ENCODE measurements at places on chromosomes 6 and 20.

GRCh38 chr20:25600632-25601031 is 15.3 kb upstream of the NINL start:
- DNase-seq: no peak

GRCh38 chr6:166849749-166850183 is 106.6 kb downstream of the RNASET2 start:
- DNase-seq: no peak

DNA sequence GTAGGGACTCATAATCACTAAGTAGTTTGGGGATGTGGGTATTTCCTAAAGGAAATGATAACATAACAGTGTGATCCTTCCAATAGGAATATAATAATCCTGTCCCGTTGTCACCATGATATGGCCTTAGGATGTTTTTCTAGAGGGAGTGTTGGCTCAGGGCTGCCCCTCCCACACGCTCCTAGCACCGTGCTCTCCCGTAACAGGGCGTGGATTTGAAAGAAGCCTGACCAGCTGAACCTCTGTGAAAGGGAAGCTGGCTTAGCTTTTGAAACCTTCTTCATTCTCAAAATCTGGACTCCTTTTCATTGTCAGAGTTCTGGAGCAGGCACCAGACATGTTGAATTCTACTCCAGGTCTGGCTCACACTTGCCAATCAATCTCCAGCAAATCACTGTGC is 103.4 kb upstream of the SASH1 start:
- DNase-seq: no peak

DNA sequence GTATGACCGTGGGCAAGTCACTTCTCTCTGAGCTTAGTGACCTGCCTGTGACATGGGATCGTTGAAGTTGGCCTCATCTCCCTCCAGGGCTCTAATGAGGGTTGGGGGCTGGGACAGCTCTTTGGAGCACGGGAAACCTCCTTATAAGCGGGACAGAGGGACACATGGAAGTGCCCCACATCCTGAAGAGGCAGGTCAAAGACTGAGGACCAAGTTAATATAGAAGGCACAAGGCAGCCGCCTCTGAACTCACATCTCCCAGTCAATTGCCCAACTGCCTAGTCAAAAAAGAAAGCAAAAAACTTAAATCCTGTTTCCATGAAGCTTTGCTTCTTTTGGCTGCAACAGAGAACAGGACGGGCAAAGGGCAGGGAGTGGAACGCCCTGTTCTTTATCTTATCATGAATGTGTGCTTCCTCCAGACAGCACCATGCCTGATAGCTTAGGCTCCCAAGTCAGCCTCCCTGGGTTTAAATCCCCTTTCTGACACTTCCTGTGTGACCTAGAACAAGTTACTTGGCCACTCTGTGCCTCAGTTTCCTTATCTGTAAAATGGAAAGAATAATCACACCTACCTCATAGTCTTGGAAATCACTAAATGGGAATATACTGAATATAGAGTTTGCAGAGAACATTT is 27.1 kb downstream of the LBP start:
- DNase-seq: no peak

DNA sequence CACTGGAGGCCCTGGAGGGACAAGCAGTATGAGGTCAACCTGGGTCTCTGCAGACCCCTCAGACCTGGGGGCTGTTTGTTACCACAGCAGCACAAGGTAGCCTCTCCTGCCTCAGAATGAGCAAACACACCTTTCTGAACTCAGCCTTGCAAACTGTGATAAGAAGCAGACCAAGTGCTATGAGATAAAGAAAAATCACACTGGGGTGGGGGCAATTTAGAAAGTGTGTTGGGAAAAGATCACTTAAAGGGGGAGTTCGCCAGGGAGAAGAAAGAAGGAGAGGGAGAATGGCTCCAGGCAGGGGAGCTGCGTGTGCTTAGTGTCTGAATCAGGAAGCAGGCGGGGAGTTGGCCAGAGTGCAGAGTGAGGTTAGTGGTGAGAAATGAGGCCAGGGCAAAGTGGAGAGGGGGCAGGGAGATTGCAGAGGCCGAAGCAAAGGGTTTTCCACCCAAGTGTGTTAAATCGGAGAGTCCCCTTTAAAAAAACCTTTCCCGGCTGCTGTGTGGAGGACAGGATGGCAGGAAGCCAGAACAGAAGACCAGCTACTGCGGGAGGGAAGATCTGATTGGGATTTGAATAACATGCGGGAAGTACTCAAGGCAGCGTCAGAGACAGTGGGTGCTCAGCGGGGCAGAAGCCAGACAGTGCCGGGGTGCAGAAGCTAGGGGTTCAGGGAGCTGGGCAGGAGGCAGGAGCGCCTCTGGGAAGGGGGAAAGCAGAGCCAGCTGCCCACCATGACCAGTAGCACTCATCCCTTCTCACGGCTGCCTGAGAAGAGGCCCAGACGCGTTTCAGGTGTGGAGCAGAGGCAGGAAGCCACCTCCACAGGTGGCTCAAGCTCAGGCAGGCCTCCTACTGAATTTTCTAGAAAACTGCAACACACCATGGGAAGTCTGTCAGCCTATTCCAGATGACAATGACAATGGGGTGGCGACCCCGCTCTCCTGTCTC is 9.0 kb downstream of the ADA start:
- no peak for DNase-seq

DNA sequence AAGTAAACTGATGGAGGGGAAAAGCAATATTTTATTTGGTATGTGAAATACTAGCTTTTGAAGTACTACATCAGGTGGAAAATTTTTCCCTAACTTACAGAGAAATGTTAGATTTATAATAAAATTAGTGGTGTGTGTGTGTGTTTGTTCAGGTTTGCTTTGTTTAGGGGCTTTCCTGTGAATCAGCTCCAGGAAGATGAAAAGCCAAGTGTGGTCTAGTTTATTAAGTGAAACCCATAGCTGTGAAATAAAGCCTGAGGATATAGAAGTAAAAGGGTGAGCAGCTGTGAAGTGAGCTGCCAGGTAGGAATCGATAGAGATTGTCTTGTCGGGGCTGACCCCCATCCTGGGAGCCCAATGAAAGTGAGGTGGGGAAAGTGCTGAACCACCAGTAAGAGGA is 347.6 kb upstream of the IMPG1 start:
- no peak for DNase-seq

GRCh38 chr6:62445521-62445920 is 159.5 kb upstream of the KHDRBS2 start:
- DNase-seq: no peak

DNA sequence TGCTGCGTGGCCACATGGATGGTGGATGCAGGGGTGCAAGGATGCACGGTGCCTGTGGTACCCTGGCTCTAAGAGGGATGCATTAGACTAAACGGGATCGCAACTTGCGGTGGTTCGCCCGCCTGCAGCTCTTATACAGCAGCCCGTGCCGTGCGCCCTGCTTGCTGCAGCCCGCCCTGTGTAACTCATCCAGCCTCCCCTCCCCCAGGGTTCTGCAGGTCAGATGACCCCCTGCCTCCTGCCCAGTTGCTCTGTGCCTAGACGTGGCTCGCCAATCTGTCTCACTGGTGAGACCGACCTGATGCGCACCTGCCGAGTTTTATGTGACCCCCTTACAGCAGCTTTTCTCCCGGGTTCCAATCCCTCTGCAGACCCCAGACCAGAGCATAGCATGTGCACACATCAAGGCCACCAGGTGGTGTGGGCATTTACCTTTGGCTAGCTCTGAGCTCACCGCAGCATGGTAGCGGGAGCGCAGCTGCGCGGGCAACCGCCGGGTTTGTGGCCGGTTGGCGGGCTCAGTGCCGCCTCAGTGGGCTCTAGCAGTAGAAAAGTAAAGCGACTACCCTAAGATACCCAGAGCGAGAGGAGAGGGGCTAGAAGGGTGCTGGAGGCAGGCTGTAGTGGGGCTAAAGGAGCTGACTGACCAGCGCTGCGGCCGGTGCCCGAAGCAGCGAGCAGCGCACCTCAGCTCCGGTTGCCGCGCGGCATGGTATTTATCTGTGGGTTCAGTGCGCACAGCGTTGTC is 693 bp upstream of the GNAS-AS1 start:
- DNase-seq: no peak

- DNase-seq: no peak
Observed at GRCh38 chr6:126461045-126461444, 121.1 kb downstream of the CENPW start.

DNA sequence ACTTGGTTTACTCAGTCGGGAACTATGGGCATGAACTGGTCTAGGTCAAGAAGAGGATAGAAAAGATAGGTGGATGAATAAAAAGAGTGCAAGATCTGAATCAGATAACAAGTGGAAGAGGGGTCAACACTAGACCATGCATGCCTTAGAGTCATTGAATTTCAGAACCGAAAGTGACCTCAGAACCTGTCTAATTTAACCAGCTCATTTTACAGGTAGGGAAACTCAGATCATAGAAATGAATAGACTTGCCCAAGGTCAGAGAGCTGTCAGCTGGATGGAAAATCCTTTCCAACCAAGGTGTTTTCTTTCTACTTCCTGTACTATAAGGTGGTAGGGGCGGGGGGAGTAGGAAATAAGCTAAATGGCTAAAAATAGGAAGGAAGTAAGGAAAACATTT is 121.4 kb upstream of the ADGRF1 start:
- no peak for DNase-seq

DNA sequence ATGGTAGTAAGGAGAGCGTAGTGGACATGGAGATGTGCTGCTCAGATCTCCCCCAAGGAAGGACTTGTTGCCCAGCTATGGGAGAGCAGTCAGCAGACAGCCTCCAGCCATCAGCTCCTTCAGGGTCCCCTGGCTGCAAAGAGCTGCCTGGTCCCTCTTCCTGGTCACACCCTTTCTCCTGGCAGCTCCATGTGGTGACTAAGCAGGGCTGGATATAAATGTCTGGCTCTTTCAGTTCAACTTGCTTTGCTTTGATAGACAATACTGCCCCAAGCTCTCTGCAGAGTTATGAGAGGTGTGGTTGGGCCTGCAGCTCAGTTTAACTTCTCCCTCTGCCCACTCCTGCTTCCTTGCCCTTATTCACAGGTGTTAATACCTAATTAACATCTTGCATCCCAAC is 64.1 kb upstream of the DDR1 start:
- DNase-seq: no peak

DNA sequence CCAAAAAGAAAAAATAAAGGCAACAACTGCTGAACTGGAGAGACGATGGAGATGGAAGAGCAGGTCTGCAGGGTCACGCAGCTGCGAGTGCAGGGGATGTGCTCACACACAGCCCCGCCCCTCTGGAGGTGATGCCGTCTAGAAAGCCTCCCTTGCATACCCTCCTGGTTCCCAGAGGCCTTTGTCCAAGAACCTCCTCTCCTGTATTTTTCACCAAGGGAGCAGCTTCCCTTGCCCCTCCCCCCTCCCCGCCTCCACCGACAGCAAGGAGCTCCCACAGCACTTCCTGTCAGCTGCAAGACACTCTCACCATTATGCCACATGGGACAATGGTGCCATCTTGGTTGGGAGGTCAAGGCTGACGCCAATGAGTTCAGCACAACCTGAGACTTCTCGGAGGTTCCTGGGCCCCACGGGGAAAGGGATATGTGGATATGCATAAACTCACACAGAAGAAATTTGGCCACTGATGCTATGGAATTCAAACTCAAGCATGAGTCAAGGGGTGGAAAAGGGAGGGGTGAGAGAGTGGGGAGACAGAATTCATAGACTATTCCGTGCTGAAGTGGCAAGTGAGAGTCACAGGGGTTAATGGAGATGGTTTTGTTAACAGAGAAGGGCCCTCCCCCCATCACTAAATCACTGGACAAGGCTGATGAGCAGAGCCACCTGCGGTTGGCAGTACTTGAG is 132.9 kb downstream of the SCML4 start:
- no peak for DNase-seq

GRCh38 chr20:18360635-18361034 is 72.3 kb downstream of the ZNF133 start:
- no peak for DNase-seq

DNA sequence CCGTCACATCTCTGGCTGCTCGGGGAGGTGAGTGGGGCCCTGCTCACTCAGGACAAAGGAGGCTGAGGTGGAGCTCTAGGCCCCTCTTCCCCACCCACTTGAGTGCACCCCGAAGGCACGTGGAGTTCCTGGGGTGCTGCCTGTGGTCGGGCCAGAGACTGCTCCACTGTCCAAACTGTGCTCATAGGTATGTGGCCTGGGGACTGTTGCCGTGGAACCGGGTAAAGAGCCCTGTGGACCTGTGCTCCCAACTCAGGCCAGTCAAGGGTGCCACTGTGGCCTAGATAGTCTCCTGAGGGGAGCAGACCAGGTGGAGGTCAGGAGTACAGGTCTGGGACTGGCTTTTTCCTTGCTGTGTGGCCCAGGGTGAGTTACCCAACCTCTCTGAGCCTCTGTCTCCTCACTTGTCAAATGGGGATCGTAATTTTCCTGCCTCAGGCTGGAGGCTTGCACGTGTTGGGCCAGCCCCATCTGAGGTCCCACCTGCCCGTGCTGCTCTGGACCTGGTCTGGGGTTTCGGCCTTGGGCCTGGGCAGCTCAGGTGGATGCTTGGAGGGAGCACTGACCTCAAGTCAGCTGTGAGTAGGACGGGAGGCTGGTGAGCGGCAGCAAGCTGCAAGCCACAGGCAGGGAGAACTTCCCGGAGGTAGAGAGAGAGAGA is 12.4 kb upstream of the NPBWR2 start:
- DNase-seq: no peak

GRCh38 chr20:35267092-35267491 is 10.8 kb downstream of the MMP24OS start:
- DNase-seq: no peak

DNA sequence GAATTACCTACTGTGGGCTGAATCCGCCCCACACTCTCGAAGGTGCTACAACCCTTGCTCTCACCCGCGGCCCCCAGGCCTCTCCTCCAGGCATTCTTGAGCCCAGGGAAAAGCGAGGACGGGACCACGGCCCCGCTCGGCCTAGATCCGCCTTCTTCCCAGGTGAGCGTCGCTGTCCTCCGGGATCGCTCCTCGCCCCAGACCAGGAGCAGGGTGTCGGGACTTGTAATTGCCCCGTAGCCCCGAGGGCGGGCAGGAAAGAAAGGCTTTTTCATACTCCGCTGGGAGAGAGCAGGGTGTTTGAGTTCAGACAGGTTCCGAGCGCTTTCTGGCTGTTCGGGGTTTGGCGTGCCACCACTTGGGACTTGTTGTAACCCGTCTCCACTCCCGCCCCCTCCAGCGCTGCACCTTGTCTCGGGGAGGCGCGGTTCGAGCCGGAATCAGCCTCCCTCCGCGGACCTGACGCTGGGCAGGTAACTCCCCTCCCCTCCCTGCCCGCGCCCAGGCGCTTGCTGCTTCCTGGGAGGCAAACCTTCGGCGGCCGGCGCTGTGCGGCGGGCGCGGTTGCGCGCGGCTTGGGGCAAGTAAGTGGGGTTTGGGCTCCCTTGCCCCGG is at the start of gene FAM83B:
FAM83B (plus strand) TSS at position 529 of the 614 bp plus-strand sequence. CDS start 23,476 bp downstream, outside the sequence.
- no peak for DNase-seq

DNA sequence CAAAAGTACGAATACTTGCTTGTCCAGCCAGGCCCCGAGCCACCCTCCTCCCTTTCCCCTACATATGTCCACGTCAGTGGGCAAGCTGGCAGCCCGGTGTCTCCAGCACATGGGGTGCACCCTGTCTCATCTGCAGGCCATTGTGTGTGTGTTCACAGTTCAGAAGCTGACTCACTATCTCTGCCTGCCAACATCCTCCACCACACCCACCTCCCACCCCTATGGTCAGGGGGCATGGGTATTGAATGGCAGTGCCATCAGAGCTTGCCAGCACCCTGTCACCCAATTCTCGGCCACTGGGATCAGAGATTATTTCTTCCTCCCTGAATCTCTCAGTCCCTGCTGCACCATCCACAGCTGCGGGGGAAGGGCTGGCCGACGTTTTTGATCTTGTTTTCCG is 195.7 kb downstream of the FARS2 start:
- DNase-seq: no peak
